ENCODE measurements at places on chromosomes 4 and X. TPM values are rescaled to one million over a fixed set of nuclear protein-coding genes. Genes with fewer than 3 reads are reported as not detected.
A peak's percentile ranks its signal among the peaks of the same experiment; 100 is the strongest.

DNA sequence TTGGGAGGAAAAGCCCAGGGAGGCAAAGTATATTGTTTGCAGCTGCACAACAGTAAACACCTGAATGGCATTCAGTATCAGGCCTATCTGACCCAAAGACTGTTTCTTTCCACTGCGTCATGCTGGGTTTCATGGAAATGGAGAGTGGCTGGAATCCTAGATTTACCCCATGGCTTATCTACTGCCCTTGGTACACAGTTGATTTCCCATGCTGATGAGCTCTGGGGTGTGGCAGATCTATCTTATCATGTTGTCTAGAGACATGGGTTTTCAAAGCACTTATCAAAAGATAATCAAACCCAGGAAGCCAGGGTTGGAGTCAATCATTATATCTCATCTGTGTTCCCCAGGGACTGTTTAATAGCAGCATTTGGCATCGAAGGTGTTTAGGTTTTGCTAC, 72.1 kb downstream of the CLNK start:
- no peaks in the 10 kb centered on the region for H3K4me1 ChIP-seq
- no peak overlapping the region for H3K27ac ChIP-seq
- H3K4me3 ChIP-seq, result no peak overlapping the region

GRCh38 chrX:19097553-19098283, 24.6 kb downstream of the ADGRG2 start:
- H3K27me3 ChIP-seq, result no peaks in the 10 kb centered on the region
- H3K27ac ChIP-seq, result no peak overlapping the region
- H3K36me3 ChIP-seq, result no peaks in the 10 kb centered on the region

GRCh38 chr4:6703786-6704185, 5.9 kb downstream of the MRFAP1L1 start:
- H3K27ac ChIP-seq, result no peak overlapping the region
- H3K4me1 ChIP-seq, result peaks cover 18% of the 10 kb centered on the region
- H3K4me3 ChIP-seq, result no peak overlapping the region
- no peaks in the 10 kb centered on the region for H3K27me3 ChIP-seq
- H3K36me3 ChIP-seq, result peaks cover 18% of the 10 kb centered on the region

DNA sequence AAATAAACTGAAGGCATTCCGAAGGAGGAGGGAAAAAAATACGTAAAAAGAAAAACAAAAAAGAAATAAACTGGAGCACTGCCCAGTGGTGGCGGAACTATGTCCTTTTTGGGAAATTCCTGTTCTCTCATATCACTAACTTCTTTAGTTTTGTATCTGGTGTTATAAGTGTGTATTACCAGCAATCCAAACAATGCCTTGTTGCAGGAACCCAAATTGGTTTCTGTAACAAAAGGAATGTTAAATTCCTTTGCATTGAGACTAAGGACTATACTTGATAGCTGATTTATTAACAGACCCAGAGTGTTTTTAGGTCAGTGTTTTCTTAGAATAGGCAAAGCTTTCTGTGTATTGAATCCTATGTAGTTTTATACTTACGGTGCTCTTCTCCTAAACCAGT, 6.6 kb downstream of the CCNG2 start:
- no peak for DNase-seq
- H3K27me3 ChIP-seq, result no peaks in the 10 kb centered on the region
- H3K4me1 ChIP-seq, result peaks cover 6% of the 10 kb centered on the region
- no peak overlapping the region for H3K4me3 ChIP-seq
- peaks cover 34% of the 10 kb centered on the region for H3K36me3 ChIP-seq

DNA sequence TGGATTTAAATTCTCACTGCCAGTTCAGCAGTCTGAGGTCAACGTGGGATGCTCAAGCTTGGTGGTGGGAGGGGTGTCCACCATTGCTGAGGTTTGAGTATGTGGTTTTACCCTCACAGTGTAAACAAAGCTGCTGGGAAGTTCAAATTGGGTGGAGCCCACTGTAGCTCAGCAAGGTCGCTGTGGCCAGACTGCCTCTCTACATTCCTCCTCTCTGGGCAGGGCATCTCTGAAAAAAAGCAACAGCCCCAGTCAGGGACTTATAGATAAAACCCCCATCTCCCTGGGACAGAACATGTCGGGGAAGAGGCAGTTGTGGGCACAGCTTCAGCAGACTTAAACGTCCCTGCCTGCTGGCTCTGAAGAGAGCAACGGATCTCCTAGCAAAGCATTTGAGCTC, 14.9 kb upstream of the RRAGB start:
- H3K27me3 ChIP-seq, result no peaks in the 10 kb centered on the region
- DNase-seq, result no peak
- no peaks in the 10 kb centered on the region for H3K4me1 ChIP-seq
- H3K4me3 ChIP-seq, result no peak overlapping the region
- no peaks in the 10 kb centered on the region for H3K36me3 ChIP-seq

DNA sequence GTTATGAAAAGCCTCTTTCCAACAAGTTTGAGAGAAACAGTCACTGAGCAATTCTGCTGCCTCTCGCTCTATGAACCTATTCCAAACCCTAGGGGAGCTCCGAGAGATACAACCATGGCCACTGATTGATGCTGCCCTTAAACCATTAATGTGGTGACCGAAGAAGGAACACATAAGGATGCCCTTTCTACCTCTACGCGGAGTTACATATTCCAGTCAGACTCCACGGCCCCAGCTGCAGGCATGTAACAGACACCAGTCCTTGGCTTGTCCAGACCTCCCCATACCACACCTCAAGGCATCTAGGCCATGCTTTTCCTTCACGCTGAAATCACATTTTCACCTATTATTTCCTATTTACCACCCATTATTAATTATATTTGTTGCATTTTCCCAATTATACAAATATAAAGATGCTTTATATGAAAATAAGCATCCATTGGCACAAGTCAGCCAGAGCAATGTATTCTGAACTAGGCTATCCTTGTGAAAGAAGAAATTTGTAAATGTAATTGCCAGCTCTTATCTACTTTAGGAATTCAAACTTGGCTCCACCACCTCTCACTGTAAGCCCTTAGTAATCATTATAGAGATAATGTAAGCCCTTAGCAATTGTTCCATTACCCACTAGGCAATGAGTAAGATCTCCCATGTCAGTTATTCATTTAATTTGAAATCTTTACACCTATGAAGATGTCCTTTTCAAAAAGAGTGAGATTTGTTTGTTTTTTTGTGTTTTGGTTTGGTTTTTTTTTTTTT, 338.4 kb downstream of the NR3C2 start:
- H3K27ac ChIP-seq, result no peak overlapping the region
- H3K27me3 ChIP-seq, result no peaks in the 10 kb centered on the region
- H3K4me1 ChIP-seq, result no peaks in the 10 kb centered on the region
- no peak for DNase-seq

- no peaks in the 10 kb centered on the region for H3K36me3 ChIP-seq
- no peak for DNase-seq
- no peak overlapping the region for H3K4me3 ChIP-seq
- no peak overlapping the region for H3K27ac ChIP-seq
- H3K27me3 ChIP-seq, result no peaks in the 10 kb centered on the region
Observed at GRCh38 chr4:155270671-155271070, 62.2 kb downstream of the NPY2R start.

GRCh38 chr4:145890689-145891088, 47.9 kb downstream of the ZNF827 start:
- no peak overlapping the region for H3K4me3 ChIP-seq
- no peak overlapping the region for H3K27ac ChIP-seq
- H3K4me1 ChIP-seq, result no peaks in the 10 kb centered on the region
- no peak for DNase-seq

DNA sequence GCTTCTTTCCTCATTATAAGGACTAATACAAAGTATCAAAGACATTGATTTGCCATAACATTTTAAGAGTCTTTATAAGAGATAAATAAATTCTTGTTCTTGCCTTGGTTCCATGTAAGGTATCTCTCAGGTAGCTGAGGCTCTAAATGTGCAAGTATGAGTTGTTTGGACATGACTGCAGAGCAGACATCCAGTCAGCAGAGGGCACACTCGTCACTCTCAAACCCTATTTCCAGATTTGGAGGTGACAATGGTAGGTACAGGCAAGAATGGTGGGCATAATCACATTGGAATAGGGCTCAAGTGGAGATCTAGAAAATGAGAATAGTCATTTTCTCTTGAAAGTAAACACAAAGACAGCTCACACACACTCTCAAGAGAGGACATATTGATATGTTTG, 133.3 kb upstream of the ZIC3 start:
- no peaks in the 10 kb centered on the region for H3K27me3 ChIP-seq
- no peaks in the 10 kb centered on the region for H3K4me1 ChIP-seq
- H3K27ac ChIP-seq, result no peak overlapping the region
- no peak for DNase-seq
- no peaks in the 10 kb centered on the region for H3K36me3 ChIP-seq

The RBMXL3 gene
- not detected for total RNA-seq

- no peak overlapping the region for H3K27ac ChIP-seq
- H3K27me3 ChIP-seq, result no peaks in the 10 kb centered on the region
- no peak overlapping the region for H3K4me3 ChIP-seq
- DNase-seq, result no peak
Observed at GRCh38 chr4:2047031-2047660, 12.0 kb upstream of the NAT8L start.

DNA sequence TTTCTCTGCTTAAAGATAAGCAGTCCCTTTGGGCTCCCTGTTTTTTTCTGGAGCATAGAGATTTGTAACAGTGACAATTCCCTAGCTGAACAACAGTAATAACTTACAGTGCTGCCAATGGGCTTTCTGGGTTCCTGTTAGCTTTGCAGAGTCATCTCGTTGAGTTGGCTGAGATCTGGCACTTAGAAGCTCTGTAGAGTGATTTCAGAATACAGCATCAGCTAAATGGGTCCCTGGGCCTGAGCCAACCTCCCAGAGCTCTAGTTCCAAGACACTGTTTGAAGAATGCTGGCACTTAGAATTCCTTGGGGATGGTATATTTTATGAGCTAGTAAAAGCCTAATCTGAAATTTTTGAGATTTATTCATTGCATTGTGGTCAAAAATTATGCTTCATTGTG, 43.5 kb upstream of the SERTM2 start:
- H3K4me3 ChIP-seq, result no peak overlapping the region
- no peaks in the 10 kb centered on the region for H3K36me3 ChIP-seq
- H3K27ac ChIP-seq, result no peak overlapping the region
- no peaks in the 10 kb centered on the region for H3K27me3 ChIP-seq
- H3K4me1 ChIP-seq, result no peaks in the 10 kb centered on the region

GRCh38 chr4:55304303-55304702, 41.7 kb upstream of the SRD5A3 start:
- H3K4me1 ChIP-seq, result peaks cover 14% of the 10 kb centered on the region
- no peak for DNase-seq
- peak overlapping the region; percentile 61 for H3K27ac ChIP-seq
- no peak overlapping the region for H3K4me3 ChIP-seq
- H3K36me3 ChIP-seq, result no peaks in the 10 kb centered on the region

- H3K4me3 ChIP-seq, result no peak overlapping the region
- H3K36me3 ChIP-seq, result no peaks in the 10 kb centered on the region
- no peaks in the 10 kb centered on the region for H3K4me1 ChIP-seq
- no peak overlapping the region for H3K27ac ChIP-seq
- no peak for DNase-seq
Observed at GRCh38 chrX:38799995-38800580, 1.2 kb upstream of the MID1IP1 start.

- no peak overlapping the region for H3K4me3 ChIP-seq
- no peaks in the 10 kb centered on the region for H3K4me1 ChIP-seq
- no peak overlapping the region for H3K27ac ChIP-seq
- no peak for DNase-seq
- no peaks in the 10 kb centered on the region for H3K36me3 ChIP-seq
Observed at GRCh38 chr4:104507112-104507511, 12.4 kb upstream of the CXXC4 start.

- H3K27me3 ChIP-seq, result no peaks in the 10 kb centered on the region
- H3K4me1 ChIP-seq, result no peaks in the 10 kb centered on the region
- H3K4me3 ChIP-seq, result no peak overlapping the region
- no peak overlapping the region for H3K27ac ChIP-seq
Observed at GRCh38 chrX:45755703-45756102, 555.0 kb upstream of the DIPK2B start.

- no peak overlapping the region for H3K4me3 ChIP-seq
- H3K27ac ChIP-seq, result no peak overlapping the region
- no peaks in the 10 kb centered on the region for H3K4me1 ChIP-seq
- H3K27me3 ChIP-seq, result peaks cover 13% of the 10 kb centered on the region
- no peak for DNase-seq
Observed at GRCh38 chr4:24279911-24280375, 304.4 kb downstream of the DHX15 start.

DNA sequence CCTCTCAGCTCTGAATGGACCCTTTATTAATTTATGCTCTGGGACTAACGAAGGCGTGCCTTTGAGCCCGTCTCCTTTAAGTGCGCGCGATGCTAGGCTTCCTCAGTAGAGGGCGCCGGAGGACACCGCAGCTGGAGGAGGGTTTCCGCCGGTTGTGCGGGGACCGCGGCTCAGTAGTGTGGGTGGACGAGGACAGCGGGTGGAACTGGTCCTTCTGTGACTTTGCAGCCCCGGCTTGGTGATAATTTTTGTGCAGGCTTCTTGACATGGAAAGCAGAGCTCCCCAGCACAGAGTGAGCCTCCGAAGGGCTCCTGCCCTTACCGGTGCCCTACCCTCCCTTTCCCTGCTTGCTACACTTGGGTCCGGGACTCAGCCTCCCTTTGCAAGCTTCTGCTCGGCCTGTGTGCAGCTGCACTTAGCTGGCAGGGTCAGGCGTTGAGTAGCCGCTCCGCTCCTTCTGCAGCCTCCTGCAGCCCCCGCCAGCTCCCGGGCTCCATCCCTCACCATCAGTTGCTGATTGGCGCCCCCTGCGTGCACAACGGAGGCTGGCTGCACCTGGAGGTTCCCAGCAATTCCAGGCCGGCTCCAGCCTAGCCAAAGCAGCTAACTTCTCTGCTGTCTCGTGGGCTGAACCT, 26.8 kb upstream of the BOD1L1 start:
- DNase-seq, result peak; percentile 82
- H3K27ac ChIP-seq, result no peak overlapping the region
- H3K4me3 ChIP-seq, result peak overlapping the region; percentile 69
- no peaks in the 10 kb centered on the region for H3K27me3 ChIP-seq
- no peaks in the 10 kb centered on the region for H3K36me3 ChIP-seq
- peaks cover 20% of the 10 kb centered on the region for H3K4me1 ChIP-seq

DNA sequence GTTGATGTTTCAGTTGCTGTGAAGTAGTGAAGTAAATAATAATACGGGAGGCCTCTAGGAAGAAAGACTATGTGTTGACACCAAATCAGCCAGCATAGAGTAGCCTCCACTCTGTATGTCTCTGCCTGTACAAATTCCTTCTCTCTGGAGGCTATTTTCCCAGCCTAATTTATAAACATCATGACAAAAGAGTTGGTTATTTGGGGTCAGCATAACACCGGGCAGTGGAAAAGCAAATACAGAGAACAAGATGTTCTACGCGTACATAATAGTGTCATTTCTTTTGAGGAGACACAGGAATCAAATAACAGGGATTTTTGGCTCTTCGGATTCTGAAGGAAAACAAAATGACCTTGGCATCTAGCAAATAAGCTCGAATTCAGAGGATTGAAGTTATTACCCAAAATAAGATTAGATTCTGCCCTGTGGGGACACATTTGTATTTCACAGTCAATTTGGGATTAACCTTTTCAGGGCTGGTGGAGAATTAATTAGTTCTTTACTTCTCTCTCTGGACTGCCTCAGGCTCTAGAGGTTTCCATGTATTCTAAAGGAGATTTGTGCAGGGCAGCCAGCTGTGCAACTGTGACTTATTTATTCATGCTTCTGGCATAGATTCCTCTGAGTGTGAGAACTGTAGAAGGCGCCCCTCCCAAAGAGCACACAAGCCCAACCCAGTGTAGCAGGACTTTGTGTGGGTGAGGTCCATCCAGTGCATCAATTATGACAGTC, 14.1 kb upstream of the SYTL4 start:
- no peak overlapping the region for H3K27ac ChIP-seq
- no peaks in the 10 kb centered on the region for H3K36me3 ChIP-seq
- no peaks in the 10 kb centered on the region for H3K27me3 ChIP-seq
- DNase-seq, result no peak
- no peak overlapping the region for H3K4me3 ChIP-seq
- H3K4me1 ChIP-seq, result peaks cover 29% of the 10 kb centered on the region

All from PC-9 (cell line).